ENCODE measurements at places on chromosomes 7 and 10.

GRCh38 chr10:61987951-61988379 is 86.5 kb downstream of the ARID5B start:
- DNase-seq: peak; percentile 67

DNA sequence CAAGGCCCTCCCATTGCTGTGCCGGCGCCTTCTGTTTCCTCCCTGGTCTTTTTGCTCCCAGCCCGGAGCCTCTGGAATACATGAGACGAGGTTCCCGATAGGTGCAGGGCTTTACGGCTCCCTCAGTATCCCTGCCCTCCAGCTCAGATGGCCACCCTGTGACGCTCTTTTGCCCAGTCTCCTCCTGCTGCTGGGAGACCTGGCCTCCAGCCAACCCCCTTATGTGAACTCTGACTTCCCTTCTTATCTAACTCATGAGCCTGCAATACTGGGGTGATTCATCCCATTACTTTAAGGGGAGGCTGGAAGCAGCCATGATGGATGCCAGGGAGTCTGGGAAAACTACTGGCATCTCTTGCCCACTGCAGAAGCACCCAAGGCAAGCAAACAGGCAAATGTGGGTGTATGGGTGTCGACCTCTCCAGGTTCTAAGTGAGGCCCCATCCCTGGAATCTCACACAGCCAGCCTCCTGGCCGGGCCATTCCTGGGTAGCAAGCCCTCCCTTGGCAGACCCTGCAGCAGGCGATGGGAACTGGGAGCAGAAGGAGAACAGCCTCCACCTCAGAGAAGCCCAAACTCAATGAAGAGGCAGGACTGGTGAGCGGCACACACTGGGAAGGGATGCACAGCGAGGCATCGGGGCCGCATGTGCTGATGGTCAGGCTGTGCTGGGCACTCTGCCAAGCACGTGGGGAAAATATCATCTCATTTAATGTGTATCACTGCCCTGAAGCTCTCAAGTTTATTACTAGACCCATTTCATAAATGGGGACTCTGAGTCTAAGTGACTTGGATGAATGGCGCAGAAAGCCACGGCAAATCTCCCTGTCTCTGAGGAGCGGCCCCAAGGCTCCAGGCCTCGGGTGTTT is 97.5 kb downstream of the FAM53B start:
- DNase-seq: no peak

DNA sequence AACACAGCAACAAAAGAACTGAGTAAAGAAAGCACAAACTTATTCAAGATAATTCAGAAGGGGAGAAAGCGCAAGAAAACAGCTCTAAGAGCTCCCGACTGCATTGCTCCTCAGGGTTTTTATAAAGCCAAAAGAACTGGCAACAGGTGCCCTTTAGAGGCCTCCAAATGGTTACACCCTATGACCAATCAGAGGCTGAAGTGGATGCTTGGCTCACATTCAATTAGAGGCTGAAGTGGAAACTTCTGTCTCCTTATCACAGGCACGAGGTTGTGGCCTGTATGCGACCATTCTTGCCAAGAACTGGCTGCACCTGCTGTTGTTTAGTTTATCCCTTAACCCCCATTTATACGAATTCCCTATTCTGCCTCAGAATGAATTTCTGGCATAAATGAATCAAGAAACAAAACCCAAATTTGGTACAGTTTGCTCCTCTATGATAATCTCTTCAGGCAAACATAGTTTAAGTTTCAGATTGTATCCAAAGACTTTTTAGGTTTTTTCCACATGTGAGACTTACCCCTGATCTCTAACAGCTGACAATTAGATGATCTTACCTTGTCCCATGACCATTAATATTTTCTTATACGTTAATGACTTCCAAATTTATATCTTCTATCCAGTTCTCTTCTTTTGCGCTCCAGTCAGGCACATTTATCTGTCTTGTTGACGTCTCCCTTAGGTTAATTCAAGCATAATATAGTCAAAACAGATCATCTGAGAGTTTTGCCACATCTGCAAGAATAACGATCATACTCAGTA is 504.8 kb downstream of the NXPH1 start:
- DNase-seq: no peak

GRCh38 chr10:43350686-43351085 is 20.8 kb upstream of the FXYD4 start:
- no peak for DNase-seq

DNA sequence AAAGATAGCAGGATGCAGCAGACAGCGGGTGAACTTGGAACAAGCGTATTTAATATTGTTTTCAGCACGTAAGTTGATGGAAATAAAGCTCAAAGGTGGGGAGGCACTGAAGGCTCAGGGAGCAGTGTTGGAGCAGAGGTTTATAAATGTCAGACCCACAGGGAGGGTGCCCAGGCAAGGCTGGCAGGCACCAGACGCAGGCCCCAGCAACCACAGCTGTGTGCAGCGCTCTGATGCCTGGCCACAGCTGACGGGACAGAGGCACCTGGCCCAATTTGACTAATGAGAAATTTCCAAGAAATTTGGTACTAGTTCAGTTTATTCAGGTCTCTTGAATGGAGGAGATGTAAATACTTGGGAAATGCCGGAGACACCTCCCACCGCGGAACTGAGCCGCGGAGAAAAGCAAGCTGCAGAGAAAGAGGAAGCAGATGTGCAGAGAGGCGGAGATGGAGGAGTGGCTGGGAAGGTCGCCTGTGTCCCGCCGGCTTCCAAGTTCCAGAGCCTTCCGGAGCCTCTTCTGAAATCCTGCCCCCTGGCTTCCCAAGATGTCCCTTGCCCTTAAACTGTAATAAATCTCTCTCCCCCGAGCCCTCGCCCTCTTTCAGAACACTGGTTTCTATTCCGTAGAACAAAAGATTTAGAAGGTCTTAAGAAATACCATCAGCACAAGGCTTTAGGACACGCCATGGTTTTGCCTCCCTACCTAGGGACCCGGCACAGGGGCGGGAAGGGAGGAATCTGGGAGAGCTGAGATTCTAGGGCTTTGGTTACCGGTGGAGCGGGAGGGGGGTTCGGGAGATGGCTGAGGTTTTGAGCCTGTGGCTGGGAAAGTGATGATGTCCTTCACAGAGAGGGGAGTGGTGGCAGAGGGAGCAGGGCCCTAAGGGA is 38.4 kb upstream of the PLXNA4 start:
- DNase-seq: no peak

- no peak for DNase-seq
Observed at GRCh38 chr10:110399106-110399964, 94.6 kb upstream of the SMNDC1 start.

GRCh38 chr7:70432567-70433001 is 699.4 kb upstream of the GALNT17 start:
- DNase-seq: no peak

DNA sequence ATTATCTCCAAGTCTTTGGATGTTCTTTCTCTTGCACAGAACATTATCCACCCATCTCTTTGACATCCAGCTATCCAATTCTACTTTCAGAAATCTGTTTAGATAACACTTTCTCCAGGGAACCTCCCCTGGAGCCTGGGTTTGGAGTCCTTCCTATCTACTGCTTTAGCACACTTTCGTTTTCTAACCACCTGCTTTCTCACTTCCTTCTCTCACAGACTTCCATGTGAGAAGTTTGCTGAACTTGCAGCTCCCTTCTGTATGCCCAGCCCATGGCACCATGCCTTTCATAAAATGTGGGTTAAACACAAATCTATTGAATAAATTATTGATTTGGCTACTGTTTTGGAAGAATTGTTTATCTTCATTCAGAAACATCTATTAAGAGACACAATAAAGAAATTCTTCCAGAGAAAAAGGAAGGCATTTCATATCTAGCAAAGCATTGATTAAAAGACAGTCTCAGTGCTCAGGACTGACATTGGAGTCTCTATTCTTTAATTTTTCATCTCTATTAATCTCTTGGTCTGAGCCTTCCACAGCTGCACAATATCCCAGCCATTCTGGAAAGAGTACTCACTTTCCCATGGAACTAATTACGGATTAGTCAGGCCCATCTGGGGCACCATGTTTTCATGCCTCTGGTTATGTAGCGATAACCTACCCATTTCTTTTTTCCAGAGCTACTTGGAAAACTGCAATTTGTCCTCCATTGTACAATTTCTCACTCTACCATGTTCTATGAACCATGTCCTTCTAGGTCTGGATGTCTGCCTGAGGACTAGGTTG is 1077.3 kb downstream of the SORCS3 start:
- no peak for DNase-seq

DNA sequence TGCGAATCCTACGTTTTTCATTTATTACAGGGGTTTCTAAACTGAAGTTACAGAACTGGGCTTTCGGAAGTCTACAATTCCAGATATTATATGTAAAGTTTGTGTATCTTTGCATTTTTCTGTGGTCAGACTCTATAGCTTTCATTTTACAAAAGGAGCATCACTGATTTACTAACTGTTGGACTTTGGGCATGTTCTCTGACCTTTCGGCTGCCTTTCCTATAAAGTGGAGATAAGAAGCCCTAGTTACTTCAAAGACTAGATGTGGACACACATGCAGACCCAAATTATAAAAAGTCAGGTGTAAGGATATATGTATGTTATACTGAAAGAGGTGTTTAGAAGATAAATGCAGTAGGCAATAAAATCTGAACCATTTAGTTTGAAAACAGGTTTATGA is 126.6 kb upstream of the PRKCQ start:
- no peak for DNase-seq

DNA sequence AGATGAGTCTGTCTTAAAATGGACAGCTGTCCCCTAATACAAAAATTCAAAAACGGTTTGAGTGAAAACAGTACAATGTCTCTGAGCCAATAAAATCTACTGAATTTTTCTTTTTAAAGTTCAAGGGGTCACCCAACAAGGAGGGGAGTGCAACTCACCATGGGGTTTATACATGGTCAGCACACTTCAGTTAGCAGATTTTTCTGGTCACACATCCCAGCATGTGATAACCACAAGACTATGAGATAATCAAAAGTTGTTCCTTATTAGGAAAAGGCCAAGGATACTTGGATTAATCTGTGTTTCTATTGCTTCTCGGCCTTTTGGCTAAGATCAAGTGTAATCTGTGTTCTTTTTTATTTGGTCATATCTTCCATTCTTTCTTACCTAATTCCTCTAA is 31.6 kb downstream of the ABCB5 start:
- DNase-seq: no peak

- no peak for DNase-seq
Observed at GRCh38 chr7:2707481-2707880, 19.5 kb downstream of the AMZ1 start.

DNA sequence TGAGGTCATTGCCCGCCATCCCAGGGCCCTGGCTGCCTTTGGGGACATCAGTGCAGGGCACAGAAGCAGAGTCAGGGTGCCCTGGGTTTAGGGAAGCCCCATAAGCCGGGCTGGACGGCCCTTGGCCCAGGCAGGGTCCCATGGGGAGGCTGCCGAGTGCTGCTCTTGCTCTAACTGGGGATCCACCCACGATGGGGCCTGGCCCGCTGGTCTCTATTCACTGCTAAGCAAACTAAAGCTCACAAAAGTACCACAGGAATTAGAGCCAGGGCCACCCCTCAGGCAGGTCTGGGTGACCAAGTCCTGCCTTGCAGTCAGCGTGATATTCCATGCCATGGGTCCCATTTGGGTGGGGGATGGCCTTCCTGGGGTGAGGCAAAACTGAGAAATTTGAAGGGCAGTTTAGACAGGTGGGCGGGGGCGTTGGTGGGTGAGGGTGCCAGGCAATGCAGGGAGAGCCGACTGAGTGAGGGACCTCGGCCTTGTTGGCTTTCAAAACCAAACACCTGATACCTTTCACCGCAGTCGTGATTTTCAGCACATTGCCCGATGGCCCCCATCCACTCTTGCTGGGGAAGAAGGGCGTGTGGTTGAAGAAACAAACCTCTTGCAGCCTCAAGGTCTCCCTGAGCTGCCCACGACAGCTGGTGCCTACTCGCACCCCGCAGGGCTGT is 92.8 kb upstream of the PPIF start:
- no peak for DNase-seq

DNA sequence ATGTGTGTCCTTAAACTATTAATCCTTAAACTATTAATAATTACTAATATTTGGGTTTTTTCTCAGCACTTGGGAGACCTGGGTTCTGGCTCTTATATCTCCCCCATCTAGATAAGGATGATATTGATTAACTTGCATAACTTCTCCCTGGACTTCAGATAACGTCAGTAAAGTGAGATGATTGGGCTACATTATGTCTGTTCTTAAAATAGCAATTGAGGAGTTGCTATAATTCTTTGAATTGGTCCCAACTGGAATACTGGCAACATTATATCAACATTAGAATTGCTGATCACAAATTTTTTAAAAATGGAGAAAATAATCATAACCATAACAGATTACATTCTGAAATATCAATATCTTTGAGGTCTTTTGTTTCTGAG is 1.9 kb downstream of the APBB1IP start:
- no peak for DNase-seq

DNA sequence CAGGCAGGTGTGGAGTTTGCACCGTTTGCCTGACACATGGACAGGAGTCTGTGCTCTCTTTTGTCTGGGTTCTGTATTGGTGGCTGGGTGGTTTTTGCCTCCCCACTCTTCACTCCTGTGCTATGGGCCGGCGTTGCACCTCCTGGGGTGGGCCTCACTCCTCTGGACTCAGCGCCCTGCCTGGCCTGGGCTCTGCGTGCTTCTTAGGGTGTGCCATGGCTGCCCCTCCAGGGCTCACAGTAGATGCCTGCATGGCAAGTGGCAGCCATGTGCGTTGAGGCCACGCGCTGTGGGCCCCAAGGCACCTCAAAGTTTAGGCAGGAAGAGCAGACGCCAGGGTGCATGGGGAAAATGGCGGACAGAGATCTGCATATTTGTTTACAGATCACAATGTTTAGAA is 319.8 kb downstream of the ADARB2 start:
- DNase-seq: peak; percentile 56

- DNase-seq: no peak
Observed at GRCh38 chr7:22143491-22143890, 197.8 kb upstream of the CDCA7L start.

- DNase-seq: no peak
Observed at GRCh38 chr10:68194290-68194689, 37.6 kb downstream of the ATOH7 start.

DNA sequence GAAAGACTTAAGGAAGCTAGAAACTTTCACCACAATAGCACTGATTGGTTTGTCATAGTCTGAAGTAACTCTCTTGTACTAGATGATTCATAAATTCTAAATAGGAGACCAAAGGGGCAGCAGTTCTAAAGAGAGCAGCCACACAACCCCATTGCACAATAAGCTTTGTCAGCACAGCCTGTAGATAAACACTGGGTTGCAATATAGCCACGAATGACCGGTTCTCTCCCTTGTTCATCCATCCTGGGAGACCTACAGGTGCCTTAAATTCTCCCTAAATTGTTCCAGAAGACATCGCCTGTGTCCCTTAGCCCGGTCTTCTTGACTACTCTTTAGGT is 167.0 kb downstream of the SNX13 start:
- no peak for DNase-seq

Data from activated effector memory CD4-positive, alpha-beta T cell treated with anti-CD3 and anti-CD28 coated beads, Interleukin-2, amount 50 U/mL, for 16 hours (primary cell).